ENCODE measurements at places on chromosomes 11 and 22.

GRCh38 chr22:47849576-47849975, 1087.1 kb downstream of the TBC1D22A start:
- DNase-seq, result no peak

GRCh38 chr11:64976651-64977050, 4.7 kb upstream of the MAJIN start:
- DNase-seq, result no peak

DNA sequence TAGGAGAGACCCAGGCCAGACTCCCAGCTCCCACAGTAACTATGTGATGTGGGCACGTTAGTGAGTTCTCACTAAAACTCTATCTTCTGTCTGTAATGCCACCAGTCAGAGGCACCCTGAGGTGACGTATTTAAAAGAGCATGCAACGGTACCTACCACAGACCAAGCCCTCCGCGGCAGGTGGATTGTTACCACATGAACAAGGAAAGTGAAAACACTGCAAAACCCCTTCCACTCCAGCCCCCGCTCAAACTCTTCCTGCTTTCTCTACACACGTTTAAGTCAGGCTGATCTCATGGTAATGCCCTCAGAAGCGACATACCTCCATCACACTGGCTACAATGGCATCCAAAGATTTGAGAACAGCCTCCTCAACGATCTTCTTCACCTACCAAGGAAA, 36.7 kb downstream of the SERPIND1 start:
- DNase-seq, result no peak

- no peak for DNase-seq
Measured at GRCh38 chr11:106228996-106229395, 151.5 kb downstream of the AASDHPPT start.

GRCh38 chr11:29025001-29025400, 916.8 kb downstream of the METTL15 start:
- no peak for DNase-seq

GRCh38 chr11:125428486-125429173, 67.4 kb downstream of the FEZ1 start:
- DNase-seq, result no peak

DNA sequence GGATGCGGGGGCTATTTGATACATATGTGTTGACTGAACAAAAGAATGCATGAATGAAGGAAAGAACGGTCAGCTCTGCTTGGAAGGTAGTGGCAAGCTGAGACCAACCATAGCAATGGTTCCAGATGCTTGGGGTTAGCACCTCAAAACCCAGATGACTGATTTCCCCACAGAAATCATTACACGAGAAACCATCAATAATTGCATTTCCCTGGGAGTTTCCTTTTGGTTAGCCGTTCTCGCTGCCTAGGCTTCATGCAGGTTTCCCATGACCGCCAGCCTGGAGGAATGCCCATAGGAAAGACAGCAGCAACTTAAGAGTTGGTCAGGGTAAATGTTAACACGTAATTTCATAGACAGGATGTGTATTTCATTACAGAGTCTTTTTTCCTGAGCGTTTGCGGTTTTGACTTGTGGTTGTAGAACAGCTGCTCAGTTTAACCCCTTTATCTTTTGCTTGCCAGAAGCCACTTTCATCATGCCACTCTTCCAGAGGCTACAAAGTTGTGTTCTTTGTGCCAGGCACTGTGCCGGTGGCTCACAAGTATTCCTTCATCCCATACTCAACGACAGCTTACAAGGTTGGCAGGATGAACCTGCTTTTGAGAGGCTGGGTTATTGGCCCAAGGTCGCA, 2.8 kb downstream of the IL17RA start:
- DNase-seq, result peak; percentile 46

GRCh38 chr11:17471501-17471900, 5.1 kb downstream of the ABCC8 start:
- DNase-seq, result no peak

GRCh38 chr22:47049078-47049624, 286.7 kb downstream of the TBC1D22A start:
- no peak for DNase-seq

DNA sequence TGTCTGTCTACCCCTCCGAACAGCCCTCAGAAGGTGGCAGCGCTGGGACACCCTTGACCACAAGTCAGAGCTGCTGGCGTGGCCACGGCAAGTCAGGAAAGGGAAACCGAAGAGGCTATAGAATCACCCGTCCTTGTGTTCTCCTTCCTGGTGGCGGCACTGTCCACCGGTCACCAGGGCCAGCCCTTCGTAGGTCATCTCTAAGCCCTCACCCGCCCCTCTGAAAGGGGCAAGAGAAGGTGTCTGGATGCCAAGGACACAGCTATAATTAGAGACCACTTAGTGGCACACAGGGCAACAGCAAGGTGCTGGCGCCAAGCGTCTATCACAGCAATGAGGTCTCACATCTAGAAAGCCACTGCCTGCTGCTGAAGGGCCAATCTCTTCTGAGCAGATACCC, 320.9 kb downstream of the SHANK2 start:
- DNase-seq, result no peak

DNA sequence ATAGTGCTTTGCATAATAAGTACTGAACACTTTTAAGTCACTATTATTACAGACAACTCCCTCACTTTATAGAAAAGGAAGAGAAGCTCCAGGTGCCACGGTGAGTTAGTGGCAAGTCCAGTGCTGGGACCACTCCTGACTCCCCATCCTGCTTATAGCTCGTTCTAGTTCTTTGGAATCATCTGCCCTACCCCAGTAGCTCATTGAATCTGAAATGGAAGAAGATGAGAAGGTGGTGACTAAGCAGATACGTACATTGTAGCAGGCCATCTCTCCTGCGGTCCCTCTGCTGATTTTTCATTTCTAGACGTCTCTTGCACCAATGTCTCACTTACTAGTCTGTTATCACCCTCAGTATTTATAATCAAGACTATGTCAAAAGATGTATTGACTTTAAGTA, 21.6 kb downstream of the MMP20 start:
- peak; percentile 58 for DNase-seq

All from SW480 (cell line).